ENCODE measurements at places on chromosomes 3 and 15.

DNA sequence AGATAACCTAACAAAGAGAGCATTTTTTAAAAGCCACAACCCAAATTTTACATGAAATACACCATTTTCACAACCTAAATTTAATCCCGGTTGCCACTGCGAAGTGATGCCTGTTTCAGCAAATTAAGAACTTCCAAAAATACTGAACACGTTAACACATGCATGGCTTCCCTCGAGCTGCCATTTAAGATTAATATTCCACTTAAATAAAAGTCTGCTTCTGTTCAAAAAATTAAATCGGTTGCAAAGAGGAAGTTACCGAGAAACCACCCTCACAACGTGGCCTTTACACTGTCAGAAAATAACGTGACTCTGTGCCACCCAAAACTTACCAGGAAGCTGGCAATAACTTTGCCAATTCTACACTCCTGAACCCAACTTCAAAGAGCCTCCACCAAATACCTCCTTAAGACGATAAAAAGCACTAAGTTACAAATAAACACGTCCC lies 1.2 kb downstream of the TBL1XR1 start:
- DNase-seq = peak; percentile 49

DNA sequence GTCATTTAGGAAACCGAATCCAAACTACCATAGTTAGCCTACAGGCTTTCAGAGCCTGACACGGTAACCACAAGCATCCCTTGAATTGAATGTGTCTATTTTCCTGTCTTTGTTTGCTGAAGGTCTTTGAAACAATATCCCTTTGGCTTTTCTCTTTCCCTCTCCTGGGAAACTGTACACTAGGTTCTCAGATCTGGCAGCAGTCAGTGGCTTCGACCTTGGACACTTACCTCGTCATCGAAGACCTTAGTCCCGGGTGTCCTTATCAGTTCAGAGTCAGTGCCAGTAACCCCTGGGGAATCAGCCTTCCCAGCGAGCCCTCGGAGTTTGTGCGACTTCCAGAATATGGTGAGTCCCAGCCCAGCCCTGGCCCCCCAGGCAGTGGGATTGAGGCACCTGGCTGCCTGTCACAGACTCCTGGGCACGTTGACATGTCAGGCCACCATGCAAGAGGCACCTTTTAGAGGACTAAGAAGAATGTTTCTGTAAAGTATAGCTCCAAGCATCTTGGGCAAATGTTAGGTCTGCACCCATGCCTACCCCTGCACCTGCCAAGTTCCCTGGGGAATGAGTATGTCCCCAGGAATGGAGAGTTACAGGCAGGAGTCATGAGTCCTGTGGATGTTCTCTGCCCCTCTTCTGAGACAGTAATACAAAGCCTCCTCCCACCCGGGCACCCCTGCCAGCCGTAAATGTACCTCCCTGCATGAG lies 30.4 kb upstream of the UMPS start:
- DNase-seq = no peak

DNA sequence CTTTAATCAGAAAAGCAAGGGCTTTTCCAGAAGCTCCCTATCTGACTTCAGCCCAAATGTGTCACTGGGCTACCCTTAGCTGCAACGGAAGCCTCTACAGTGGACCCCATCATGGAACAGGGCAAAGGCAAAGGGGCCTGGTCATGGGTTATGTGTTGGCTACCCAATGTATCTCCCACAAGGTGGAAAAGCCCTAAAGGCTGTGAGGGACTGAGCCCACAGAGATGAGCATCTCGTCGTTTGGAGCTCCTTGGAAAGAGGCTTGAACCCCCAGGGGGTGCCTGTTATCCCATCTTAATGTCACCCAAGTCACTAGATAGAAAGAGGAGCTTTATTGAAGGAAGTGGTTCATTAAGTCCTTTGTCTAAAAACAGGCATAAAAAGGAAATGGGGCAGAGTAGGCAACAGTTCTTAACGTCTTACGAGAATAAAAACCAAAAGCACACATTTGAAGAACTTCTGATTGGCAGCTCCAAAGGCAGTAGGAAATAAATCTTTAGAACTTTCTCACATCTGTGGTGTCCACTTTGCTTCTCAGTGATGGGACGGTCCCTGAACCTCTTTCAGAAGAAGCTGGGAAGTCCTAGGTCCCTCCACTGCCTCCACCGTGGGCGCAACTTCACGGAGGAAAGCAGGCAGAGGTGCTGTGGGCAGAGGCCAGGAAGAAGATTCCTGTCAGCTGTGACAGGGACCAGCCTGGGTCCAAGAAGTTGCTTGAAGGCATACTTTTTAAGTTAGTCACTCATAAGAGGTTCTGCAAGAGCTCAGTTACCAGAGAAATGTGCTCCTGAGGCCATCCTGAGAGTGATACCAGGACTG lies 93.7 kb downstream of the MYLK start:
- no peak for DNase-seq

GRCh38 chr15:49155834-49156627 lies 632 bp upstream of the COPS2 start:
- no peak for DNase-seq

- DNase-seq = peak; percentile 36
These were observed 108.9 kb upstream of the ETV5 start for GRCh38 chr3:186217820-186218164.

GRCh38 chr3:153928851-153929250 lies 192.3 kb upstream of the ARHGEF26 start:
- no peak for DNase-seq

DNA sequence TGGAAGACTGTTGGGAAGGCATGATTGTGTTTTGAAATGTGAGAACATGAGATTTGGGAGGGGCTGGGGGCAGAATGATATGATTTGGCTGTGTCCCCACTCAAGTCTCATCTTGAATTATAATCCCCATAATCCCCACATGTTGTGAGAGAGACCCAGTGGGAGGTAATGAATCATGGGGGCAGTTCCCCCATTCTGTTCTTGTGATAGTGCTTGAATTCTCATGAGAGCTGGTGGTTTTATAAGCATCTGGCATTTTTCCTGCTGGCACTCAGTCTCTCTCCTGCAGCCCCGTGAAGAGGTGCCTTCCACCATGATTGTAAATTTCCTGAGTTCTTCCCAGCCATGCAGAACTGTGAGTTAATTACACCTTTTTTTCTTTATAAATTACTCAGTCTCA lies 430.5 kb downstream of the OTOL1 start:
- DNase-seq = no peak

DNA sequence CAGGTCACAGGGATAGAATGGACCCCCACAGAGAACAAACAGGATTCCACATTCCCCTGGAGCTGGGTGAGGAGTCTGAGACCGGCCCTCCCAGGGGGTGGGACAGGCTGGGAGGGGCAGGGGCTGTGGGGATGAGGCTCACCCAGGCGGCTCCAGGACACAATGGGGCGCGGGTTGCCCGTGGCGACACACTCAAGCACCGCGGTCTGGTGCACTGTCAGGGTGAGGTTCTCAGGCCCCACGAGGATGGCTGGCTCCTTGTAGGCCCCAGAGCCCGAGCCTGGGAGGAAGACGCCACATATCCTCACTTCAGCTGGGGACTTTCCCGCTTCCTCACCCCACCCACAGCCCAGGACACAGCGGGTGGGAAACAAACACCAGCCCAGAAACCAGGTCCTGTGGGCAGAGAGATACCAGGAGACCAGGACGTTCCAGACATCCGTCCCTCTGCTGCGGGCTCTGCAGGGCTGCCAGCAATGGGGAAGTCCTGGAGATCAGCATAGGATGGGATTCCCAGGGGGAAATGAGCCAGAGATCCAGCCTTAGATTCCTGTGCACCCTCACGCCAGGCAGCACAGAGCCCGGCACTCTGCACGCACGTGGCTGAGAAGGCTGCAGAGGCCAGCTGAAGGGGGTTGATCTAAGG lies 30.2 kb downstream of the RNU5B-1 start:
- DNase-seq = no peak

DNA sequence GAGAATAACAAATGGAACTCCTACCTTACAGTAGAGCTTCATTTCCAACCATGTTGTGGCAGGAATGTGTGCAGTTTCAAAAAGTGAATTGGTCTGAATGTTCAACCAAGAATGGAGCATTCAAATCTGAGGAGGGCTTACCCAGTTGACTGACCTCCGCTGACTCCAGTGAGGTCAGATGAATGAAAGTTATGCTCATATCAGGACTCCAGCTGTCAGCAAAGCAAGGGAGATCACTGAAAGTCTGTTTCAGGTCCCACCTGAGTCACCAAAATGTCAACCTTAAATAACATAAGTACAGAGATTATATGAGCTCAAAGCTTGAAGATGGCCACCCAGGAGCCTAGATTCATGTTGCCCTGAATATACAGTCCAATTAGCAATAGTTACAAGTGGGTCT lies 473.5 kb downstream of the RBMS3 start:
- DNase-seq = no peak

DNA sequence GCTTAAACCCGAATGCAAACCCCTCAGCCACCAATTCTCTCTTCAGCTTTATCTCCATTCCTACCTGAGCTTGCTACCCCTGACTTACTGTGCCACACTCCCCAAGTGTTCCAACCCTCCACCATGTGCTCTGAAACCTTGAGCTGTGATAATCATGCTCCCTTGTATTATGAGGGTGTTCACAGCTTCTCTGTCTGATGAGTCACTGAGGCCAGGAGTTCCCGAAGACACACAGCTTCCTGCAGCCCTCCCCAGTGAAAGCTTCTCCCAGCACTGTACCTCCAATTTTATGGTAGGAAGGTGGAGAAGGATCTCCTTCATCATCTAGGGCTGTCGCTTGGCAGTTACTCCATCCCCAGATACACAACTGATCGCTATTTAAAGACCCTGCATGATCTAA lies 24.9 kb downstream of the STAC start:
- no peak for DNase-seq

DNA sequence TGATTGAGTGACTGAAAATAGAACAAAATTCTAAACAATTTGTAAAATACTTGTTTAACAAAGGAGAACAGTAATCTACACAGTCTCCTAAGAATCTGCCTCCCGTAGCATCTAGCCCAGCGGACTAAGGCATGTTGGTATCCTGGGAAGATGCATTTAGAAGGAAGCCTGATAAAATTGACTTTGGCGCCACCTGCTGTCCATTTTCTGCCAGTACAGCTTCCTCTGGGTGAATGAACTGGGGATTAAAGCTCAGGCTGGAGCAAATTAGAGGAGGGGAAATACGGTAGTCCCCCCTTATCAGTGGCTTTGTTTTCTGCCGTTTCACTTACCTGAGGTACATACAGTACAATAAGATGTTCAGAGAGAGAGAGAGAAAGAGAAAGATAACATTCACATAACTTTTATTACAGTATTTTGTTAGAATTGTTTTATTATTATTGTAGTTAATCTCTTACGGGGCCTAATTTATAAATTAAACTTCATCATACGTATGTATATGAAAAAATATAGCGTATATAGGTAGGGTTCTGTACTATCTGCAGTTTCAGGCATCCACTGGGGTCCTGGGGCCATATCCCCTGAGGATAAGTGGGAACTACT lies 191.6 kb downstream of the GAP43 start:
- DNase-seq = peak; percentile 75

DNA sequence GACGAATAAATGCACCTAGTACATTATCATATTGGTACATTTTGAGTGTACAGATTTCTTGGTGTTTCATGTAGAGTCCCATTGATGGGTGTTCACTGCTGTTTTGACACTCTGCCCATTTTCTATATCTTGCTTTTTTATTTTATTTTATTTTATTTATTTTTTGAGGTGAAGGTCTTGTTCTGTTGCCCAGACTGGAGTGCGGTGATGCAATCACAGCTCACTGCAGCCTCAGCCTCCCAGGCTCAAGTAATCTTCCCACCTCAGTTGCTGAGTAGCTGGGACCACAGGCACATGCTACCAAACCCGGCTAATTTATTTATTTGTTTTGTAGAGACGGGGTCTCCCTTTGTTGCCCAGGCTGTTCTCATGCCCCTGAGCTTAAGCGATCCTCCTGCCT lies 44.2 kb downstream of the DNAJC13 start:
- DNase-seq = no peak

DNA sequence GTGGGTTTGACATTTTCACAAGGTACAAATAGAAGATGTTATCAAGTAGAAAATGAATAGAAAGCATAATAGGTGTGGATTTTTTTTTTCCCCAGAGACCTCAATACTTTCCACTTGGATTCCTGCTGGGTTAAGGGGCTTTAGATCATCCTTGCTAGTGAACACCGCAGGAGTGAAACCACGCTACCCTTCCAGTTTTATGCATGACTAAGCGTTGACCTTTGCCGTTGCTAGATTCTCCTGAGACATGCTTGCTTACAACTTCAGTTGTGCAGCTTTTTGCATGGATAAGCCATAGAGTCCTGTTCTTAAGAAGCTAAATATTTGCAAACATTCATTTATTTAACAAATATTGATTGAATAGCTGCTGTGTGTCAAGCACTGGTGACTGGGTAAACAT lies 299.7 kb upstream of the LMCD1 start:
- no peak for DNase-seq

DNA sequence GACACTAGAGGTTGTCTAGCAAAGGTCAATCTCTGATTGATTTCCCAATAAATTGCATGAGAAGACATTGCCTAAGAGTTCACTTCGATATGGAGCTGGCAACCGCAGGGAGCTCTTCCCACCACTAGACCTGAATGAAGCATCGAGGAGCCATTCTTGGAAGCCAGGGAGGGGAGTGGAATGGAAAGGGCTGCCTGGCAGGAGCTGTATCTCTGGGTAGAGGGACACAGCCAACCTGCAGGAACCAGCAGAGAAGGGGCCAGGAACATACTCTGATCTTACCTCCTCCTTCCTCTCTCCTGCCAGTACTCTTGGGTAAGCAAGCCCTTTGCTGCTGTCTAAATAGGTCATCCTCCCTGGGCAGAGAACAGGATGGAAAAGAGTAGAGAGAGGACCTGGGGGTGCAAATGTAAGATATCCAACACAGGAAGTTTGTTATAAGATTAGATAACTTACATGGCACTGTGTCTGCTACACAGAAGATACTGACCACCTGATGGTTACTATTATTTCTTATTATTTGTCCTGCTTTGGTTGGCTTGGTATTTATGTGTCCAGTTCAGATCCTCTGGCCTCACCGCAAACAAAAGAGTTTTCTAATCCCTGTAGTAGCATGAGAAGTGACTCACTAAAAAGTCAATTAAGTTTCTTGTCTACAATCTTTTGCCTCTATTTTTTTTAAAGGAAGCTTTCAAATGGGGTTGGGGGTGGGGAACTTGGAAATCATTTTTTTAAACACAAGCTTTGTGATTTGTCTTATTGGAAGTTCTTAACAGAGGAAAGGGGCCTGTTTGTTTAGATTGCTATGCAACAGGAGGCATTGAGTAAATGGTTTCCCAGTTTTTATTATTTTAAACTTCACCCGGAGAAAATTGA lies 156.7 kb upstream of the TSC22D2 start:
- DNase-seq = no peak

DNA sequence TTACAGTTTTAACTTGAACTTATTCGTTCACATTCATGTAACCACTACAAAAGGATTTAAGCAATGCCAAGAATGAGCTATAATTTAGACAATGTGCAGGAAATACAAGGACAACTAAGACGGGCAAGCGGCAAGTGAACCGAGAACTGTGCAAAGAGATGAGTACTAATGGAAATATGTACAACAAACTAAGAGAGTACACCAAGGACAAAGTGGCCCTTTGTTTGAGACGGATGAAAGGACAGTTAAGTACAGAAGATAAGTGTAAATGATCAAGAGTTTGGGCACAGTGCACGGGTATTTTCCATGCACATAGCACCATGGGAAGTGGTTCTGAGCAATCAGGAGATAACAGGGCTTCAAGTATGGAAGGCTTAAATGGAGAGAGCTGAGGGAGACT lies 281.7 kb downstream of the ROBO2 start:
- DNase-seq = no peak
